Amygdala (tissue), 56 donors: ENCODE measurements at places on chromosomes 4 and X.

GRCh38 chr4:101148551-101148950, 198.8 kb downstream of the PPP3CA start:
- no peak for DNase-seq

DNA sequence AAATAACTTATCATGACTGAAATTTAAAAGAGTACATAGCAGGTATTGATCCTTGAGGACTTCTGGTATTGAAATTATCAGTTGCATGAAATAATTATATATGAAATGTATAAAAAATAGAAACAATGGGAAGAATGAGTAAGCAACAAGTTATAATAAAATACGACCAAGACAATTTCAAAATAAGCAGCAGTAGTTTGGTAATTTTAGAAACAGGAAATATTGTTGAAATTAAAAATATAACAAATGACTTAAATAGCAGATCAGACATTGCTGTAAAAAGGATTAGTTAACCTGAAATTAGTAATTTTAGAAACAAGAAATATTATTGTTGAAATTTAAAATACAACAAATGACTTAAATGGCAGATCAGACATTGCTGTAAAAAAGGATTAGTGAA, 152.3 kb downstream of the BTC start:
- DNase-seq = no peak

- DNase-seq = no peak
Observed at GRCh38 chr4:81528200-81528599, 56.5 kb upstream of the RASGEF1B start.

DNA sequence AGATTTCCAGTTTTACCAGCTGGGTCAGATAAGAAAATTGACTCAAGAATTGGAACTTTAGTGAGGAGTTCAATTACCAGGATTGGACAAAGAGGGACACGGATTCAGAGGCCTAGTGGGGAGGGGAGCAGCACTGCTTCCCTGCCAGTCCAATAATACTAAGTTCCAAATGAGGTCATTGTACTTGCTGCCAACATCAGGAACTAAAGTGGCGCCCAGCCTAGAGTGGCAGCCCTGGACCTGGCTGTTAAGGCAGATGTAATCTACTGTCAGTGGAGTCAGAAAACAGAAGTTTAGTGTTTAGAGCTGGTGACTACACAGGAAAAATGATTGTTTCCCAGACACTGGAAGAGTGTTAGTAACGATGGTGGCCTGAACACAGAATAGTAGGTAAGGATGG, 42.7 kb upstream of the RAPGEF2 start:
- DNase-seq = no peak

DNA sequence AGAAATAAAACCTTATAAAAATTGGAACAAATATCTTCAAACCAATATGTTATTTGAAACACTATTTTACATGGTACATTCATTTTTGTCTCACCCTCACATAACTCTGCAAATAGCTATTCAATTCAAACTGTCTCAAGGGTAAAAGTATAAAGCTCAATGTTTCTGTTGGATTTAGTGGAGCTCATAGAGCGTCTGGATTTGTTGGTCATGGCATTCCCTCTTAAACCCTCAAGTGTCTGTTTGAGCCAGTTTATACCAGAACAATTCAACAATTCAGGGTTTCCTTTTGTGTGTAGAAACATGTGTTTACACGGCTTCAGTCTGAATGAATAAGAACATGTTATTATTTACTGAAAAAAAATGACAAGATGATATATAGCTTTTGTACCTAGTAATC, 161.6 kb downstream of the PCDH18 start:
- DNase-seq = no peak

- DNase-seq = peak; percentile 17
Observed at GRCh38 chr4:57055886-57056285, 54.3 kb downstream of the IGFBP7 start.

GRCh38 chr4:83490876-83491450, 6.1 kb upstream of the ABRAXAS1 start:
- no peak for DNase-seq

- DNase-seq = no peak
Observed at GRCh38 chr4:186684889-186685309, 38.8 kb downstream of the FAT1 start.

DNA sequence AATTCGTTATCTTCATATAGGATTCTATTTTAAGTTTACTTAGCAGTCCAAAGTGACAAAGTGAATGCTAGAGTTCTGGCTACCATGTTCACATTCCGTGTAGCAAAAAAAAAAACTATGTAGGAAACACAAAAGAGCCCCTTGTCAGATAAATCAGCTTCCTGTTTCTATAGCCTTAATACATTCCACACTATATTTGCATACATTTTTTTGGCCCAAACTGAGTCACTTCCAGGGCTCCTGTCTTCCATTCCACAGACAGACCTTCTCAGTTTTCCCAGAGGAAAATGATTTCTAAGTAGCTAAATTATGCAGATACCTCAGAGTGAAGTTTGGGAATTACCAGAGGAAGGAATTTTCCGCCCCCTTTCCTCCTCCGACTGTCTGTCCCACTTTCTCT, 841.9 kb upstream of the HS3ST1 start:
- DNase-seq = no peak
